ENCODE measurements at places on chromosomes 5 and 9.

DNA sequence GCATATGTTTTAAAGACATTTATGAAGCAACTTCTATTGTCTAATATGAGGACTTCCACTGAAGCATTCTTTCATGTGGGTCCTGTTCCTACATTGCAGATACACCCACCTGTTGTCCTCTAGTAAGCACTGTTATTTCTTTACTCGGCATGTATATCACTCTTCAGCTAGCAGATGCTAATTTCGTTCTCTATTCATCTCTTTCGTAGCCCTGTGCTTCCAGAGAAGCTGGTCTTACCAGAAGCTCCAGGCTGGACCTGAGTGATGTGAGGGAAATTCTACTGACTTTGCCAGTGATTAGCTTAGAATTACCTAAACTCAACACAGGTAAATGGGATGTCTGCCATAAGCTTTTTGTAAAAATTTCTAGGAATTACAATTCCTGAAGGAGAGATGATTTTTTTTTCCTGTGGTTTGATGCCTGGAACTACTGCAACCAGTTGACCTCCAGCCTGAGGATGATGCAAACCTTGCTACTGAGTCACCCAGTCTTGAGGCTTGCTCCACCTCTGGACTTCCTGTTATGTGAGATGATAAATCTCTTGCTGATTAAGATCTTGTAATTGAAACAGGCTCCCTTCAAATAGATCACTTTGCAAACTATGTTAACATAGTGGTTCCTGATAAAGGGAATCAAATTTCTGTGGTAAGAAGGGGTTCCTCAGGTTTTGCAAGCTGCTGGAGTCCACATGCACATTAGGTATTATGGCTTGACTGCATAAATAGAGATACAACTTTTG is 52.2 kb upstream of the SPINK5 start:
- DNase-seq, result no peak

GRCh38 chr5:75185763-75186162 is 50.9 kb downstream of the ANKRD31 start:
- DNase-seq, result no peak

DNA sequence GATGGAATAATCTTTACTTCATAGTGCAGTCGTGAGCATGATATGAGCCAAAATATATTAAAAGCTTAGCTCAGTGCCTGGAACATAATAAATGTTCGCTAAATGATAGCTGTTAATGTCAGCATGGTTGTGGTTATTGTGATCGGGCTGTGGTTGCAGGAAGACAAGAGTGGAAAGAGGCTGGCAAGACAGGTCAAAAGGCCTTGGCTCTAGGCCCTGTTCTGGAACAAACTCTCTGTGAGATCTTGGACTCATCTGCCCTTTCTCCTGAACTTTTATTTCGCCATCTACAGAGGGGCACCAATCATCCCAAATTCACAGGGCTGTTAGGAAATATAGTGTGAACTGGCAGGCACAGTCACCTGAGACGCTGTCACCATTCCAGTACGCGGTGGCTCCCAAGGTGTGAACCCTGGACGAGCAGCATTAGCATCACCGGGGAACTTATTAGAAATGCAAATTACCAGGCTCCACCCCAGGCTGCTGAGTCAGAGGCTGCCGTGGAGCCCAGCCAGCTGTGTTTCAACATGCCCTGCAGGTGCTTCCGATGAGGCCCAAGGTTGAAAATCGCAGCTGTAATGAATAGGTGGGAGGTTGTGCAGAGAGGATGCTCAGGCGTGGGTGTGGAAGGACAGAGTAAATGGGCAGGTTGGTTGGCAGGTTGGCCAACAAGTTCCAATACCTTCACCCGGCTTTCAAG is 50.2 kb upstream of the SAP30L start:
- DNase-seq, result no peak

DNA sequence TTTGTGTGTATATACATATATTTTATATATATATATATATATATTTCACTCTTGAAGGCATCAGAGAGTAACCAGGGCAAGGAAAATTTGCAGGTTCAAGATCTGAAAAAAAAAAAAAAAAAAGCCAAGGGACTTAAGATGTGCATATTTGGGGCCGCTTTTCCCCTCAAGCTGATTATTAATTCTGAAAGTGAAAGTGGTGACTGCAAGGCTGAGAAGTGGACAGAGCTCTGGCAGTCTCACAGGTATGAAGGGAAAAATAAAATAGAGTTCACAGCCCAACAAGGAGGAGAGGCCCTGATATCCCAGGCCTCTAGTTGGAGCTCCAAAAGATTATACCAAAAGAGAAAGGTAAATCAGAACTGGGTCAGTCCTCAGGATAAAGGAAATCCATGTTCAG is 234.4 kb upstream of the GAS1 start:
- DNase-seq, result no peak

- DNase-seq, result no peak
Measured at GRCh38 chr9:91898451-91899218, 51.4 kb downstream of the ROR2 start.

GRCh38 chr5:72746736-72747135 is 69.7 kb upstream of the TNPO1 start:
- DNase-seq, result no peak

GRCh38 chr9:103193992-103194391 is 198.9 kb downstream of the CYLC2 start:
- DNase-seq, result no peak

DNA sequence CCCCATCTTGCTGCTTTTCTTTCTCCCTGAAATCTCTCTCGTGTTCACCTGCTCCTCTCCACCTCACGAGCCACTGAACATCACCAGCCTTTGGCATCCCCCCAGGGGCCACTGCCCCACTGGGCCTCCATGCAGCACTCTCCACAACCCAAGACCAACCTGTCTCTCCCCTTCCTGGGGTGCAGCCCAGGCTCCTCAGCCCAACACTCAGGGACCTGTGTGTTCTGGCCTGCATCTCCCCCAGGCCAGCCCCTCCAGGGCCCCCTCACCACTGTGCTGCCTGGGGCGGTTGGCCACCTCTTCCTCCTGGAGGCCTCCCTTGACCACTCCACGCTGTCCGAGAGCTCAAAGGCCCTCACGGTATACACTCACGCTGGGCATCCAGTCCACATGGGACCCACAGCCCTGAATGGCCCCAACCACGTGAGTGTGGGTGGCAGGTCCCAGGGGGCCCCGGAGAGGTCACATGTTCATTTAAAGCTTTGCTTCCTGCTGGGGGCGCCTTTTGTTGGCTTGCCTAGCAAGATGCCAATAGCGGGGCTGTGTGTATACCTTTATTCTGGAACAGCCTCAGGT is 453 bp upstream of the DOK3 start:
- DNase-seq, result no peak

DNA sequence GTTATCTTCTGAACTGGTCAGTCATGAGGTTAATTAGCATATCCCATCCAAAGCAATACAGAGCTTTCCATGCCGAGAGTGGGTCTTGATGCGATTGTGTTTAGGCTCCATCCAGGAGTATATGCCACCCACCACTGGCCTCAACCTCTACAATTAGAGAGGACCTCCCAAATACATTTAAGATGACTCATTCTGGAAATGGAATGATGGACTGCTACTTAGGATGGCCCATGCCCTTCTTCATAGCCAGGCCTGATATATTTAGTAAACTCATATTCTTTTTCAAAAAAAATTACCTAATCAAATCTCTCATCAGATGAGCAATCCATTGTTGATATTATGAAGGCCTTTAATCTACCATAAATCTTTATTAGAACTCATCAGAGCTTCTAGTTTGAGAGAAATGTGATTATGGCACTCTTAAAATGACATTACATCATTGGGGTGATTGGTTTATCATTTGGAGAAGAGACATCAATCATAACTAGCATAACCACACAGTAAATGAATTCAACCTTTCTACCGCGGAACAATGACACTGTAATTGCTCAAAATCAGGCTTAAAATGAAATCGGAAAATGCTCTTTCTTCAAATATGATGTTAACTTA is 414.2 kb upstream of the WWC1 start:
- DNase-seq, result no peak

- DNase-seq, result no peak
Measured at GRCh38 chr9:130537346-130538050, 41.9 kb upstream of the FUBP3 start.

DNA sequence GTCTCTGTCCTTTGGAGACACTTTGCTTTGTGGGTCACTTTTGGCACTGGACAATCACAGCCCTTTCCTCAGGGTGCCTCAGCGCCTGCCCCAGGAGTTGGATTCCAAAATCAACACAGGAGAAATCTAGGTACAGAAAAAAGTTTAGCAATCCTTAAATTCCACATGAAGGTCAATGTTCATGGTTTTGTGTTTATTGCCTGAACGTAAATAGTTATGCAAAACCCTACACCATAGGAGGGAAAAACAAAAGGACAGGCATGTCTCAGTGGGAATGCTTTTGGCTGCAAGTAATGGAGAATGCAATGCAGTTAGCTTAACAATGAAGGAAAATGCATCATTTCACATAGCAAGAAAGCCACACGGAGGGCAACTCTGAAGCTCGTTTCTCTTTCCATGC is 6.5 kb upstream of the HMCN2 start:
- no peak for DNase-seq

GRCh38 chr9:135385793-135386192 is 93.8 kb upstream of the PPP1R26 start:
- DNase-seq, result no peak

- no peak for DNase-seq
Measured at GRCh38 chr9:34522091-34522887, 501 bp downstream of the ENHO start.

Data from stimulated activated CD4-positive, alpha-beta T cell treated with anti-CD3 and anti-CD28 coated beads, TNF-alpha, amount 100 ng/mL, for 24 hours (primary cell).